ENCODE measurements at places on chromosomes 13 and 19.
A peak's percentile ranks its signal among the peaks of the same experiment; 100 is the strongest.

DNA sequence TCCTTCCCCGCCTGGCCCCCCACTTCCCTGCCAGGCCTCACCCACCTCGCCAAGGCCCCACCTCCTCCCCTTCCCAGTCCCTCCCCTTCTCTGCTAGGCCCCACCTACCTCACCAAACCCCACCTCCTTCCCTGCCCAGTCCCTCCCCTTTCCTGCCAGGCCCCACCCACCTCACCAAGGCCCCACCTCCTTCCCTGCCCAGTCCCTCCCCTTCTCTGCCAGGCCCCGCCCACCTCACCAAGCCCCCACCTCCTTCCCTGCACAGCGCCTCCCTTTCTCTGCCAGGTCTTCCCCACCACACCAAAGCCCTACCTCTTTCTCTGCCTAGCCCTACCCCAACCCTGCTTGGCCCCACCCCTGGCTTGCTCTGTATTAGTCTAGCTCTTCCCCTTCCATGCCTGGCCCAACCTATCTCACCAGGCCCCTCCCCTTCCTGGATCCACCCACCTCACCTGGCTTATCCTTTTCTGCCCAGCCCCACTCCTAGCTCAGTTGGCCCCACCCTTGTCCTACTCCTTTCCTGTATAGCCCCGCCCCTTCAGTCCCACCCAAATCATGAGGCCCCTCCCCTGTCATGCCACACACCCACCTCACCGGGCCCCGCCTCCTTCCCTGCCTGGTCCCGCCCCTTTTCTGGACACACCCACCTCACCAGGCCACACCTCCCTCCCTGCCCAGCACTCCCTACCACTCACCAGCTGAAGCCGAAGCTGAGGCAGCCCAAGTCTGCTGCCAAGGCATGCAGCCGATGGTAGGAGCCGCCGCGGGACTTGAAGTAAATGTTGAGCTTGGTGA, 16.2 kb downstream of the CERS1 start:
- peak; percentile 37 for DNase-seq

DNA sequence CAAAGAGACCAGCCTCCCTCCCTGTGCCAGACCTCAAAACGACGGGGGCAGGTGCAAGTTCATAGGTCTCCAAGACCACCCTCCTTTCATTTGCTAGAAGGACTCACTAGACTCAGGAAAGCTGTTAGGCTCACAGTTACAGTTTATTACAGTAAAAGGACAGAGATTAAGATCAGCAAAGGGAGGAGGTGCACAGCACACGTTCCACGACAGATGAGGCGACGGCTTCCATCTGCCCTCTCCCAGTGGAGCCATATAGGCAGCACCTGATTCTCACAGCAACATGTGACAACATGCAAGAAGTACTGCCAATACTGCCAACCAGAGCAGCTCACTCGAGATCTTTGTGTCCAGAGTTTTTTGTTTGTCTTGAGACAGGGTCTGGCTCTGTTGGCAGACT, 9.4 kb upstream of the CEACAM19 start:
- DNase-seq = no peak

- DNase-seq = no peak
These were observed 50.0 kb downstream of the STARD13 start for GRCh38 chr13:33235564-33235963.

GRCh38 chr13:98458431-98458830, 118.5 kb downstream of the STK24 start:
- DNase-seq = no peak

- peak; percentile 74 for DNase-seq
These were observed 714 bp downstream of the NDFIP2 start for GRCh38 chr13:79481685-79482052.

DNA sequence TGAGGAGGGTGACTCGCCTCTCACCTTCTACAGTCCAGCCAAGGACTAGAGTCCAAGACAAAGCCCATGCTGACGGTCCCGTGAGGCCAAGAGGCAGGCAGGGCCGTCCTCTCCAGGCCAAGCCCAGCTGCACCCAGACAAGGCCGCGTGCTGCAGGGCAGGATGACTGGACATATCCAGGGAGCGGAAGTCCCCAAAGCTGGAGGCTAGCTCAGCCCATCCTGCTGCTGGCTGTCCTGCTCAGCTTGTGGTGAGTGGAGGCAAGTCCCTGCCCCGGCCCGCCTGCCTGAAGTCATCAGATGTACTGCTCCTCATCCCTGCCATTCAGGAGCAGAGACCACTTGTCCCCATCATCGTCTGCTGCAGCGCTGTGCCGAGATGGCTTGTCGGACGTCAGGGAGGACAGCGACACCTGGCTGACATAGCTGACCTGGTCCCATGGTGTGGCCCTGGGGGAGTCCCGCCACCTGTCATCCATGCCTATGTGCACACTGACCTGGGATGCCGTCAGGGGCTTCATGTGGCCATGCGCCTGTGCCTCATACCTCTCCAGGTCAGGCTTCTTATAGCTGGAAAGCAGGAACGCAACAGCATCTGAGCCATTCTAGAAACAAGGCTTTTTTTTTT, 72.8 kb downstream of the CCDC70 start:
- DNase-seq = no peak

DNA sequence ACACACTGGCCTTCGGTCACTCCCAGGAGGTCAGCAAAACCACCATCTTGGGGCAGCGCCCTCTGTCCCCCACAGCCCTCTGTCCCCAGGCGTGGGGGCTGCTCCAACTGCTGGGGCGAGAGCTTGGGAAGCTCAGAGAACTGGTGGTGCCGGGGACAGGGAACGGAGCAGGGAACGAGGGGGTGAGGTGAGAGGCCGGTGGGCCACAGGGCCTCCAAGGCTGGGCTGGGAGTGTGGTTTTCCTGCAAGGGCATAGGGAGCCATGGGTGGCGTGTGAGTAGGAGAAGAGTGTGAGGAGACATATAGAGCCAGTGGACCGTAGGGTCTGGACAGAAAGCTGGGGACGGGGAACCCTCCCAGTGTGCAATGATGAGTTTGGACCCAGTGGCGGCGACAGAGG, 34.1 kb downstream of the F2RL3 start:
- no peak for DNase-seq

- no peak for DNase-seq
These were observed 28.2 kb downstream of the SBNO2 start for GRCh38 chr19:1145635-1146411.
